Psoas muscle (tissue), 8 donors: ENCODE measurements at places on chromosomes 2 and 18. TPM values are rescaled to one million over a fixed set of nuclear protein-coding genes. Genes with fewer than 3 reads are reported as not detected.
A peak's percentile ranks its signal among the peaks of the same experiment; 100 is the strongest.

DNA sequence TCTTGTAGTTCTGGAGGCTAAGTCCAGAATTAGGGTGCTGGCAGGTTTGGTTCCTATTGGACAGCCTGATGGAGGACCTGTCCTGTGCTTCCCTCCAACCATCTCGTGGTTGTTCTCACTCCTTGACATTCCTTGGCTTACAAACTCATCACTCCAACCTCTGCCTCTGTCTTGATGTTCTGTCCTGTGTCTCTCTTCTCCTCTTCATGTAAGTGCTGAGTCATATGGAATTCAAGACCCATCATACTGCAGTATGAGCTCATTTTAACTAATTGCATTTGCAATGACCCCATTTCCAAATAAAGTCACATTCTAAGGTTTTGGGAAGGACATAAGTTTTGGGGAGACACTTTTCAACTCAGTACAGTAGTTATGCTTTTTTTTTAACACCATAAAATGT is 374.7 kb downstream of the TRIB2 start:
- H3K4me1 ChIP-seq, result no peaks in the 10 kb centered on the region
- no peaks in the 10 kb centered on the region for H3K36me3 ChIP-seq
- H3K27me3 ChIP-seq, result no peaks in the 10 kb centered on the region
- DNase-seq, result no peak
- no peak overlapping the region for H3K4me3 ChIP-seq
- no peak overlapping the region for H3K27ac ChIP-seq

DNA sequence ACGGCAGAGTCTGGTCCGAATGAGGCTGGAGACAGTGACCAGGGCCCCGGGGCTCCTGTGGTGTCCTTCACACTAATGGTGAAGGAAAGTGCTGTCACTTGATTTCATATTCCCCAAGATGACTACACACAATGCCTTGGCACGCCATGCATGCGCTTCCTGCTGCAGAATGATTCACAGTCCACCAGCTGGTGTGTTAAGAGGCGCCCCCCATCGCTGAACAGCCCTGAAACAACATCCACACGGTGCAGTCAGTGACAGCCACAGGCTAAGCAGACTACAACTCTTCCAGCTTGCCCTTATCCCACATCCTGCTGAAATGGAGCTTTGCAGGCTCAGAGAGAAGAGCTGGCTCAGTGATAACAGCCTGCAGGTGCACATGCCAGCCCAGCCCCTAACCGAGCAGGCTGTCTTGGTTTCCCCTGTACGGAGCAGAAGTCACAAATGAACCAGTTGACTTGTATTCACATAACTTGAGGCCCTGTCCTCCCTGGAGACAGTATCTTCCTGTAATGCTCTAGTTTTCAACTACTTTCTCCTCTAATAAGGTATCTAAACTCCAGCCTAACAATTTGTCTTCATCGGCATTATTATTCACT is 24.3 kb upstream of the CDH20 start:
- no peaks in the 10 kb centered on the region for H3K4me1 ChIP-seq
- no peak for DNase-seq
- H3K36me3 ChIP-seq, result no peaks in the 10 kb centered on the region
- H3K4me3 ChIP-seq, result no peak overlapping the region
- H3K27ac ChIP-seq, result no peak overlapping the region

DNA sequence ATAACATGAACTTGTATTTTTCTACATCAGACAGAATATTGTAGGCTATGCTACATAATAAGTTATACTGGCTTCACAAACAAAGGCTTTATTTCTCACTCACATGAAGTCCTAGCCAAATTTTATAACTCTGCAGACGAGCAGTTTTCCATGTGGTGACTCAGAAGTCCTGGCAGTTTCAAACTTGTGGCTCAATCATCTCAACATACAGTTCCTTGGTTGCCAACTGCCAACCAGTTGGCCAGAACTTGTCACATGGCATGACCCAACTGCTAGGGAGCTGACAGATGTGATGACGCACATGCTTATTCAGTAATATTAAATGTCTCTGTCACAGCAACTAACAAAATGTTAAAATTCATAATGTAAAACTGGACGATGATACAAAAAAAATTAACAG is 63.8 kb upstream of the ZC3H15 start:
- no peaks in the 10 kb centered on the region for H3K36me3 ChIP-seq
- H3K27ac ChIP-seq, result peak overlapping the region; percentile 62
- no peaks in the 10 kb centered on the region for H3K27me3 ChIP-seq
- peak; percentile 78 for DNase-seq
- H3K4me1 ChIP-seq, result peaks cover 13% of the 10 kb centered on the region

DNA sequence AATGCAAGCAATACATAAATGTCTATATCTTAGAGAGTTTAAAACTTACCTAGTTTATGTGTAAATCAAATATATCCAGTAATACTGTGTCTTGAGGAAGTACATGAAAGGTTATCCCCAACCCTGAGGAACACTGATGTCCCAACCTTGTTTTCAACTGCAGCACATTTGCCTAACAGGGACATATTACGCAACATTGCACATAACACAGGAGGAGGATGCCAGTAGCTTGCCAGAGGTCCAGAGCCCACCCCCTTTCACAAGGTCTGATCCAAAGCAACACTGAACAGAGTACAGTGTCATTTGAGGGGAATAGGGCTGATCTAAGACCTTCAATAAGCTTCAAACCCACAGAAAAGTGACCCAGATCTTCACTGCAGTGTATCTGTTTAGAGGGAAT is 678.5 kb downstream of the ARHGAP15 start:
- no peaks in the 10 kb centered on the region for H3K4me1 ChIP-seq
- H3K4me3 ChIP-seq, result no peak overlapping the region
- H3K36me3 ChIP-seq, result no peaks in the 10 kb centered on the region
- H3K27me3 ChIP-seq, result no peaks in the 10 kb centered on the region

DNA sequence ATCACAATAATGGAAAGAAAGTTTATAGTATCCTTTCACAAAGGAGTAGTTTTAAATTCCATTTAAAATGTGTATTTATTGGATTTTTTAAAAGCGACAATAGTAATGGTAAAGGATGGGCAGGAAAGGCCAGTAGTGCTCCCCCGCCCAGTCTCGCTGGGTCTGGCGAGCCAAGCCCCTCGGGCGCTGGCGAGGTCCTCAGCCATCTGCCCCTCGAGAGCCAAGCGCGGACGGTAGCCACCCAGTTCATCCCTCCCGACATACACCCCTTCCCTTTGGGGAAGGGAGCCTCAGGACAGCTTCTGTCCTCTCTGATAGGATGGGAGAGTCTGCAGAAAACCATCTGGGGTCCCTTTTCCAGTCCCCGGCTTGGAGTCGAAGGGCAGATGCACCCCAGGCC is 45.2 kb downstream of the BOLA3 start:
- H3K4me3 ChIP-seq, result no peak overlapping the region
- no peak for DNase-seq
- peaks cover 2% of the 10 kb centered on the region for H3K36me3 ChIP-seq
- H3K27me3 ChIP-seq, result no peaks in the 10 kb centered on the region
- H3K27ac ChIP-seq, result no peak overlapping the region
- H3K4me1 ChIP-seq, result no peaks in the 10 kb centered on the region

GRCh38 chr18:55853268-55853667 is 265.3 kb upstream of the TCF4 start:
- no peak overlapping the region for H3K4me3 ChIP-seq
- H3K27ac ChIP-seq, result no peak overlapping the region
- DNase-seq, result no peak
- H3K4me1 ChIP-seq, result no peaks in the 10 kb centered on the region
- H3K36me3 ChIP-seq, result no peaks in the 10 kb centered on the region

DNA sequence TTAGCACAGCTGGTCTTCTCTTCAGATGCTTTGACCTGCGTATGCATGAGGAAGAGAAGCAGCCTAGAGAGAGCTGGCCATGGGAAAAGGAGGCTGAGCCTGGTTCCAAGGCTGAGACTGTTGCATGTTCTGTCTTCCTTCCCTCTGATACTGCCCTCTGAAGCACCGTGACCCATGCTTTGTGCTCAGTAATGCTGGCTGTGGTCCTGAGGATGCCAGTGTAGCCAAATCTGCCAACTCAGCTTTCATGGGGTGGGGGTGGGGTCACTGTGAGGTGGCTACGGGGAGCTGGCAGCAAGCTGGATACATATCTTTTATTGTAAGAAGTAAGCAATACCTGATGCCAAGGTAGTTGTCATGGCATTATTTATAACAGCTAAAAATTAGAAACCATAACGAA is 41.5 kb downstream of the EPAS1 start:
- H3K27ac ChIP-seq, result no peak overlapping the region
- peaks cover 68% of the 10 kb centered on the region for H3K4me1 ChIP-seq
- DNase-seq, result no peak
- H3K4me3 ChIP-seq, result no peak overlapping the region
- H3K27me3 ChIP-seq, result no peaks in the 10 kb centered on the region

GRCh38 chr2:82740527-82740926 is 1718.6 kb downstream of the SUCLG1 start:
- no peak overlapping the region for H3K4me3 ChIP-seq
- no peak for DNase-seq
- no peak overlapping the region for H3K27ac ChIP-seq
- no peaks in the 10 kb centered on the region for H3K27me3 ChIP-seq
- no peaks in the 10 kb centered on the region for H3K36me3 ChIP-seq

DNA sequence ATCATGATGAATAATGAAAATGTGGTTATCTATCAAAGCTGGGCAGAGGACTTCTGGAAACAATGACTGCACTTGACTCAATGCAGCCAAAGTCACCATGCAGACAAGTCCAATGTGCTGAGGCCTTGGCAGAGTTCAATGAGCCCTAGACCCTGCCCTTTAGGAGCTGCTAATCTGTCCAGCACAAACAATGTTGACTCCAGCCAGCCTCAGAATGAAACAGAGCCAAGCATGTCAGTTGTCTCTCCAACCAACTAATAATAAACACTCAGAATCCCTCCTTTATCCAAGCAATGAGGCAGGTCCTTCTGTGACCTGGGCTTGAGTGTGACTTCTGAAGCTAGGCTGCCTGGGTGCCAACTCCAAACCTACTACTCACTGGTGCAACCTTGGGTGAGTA is 270.6 kb downstream of the BCL11A start:
- no peaks in the 10 kb centered on the region for H3K36me3 ChIP-seq
- no peak overlapping the region for H3K4me3 ChIP-seq
- peaks cover 2% of the 10 kb centered on the region for H3K27me3 ChIP-seq
- no peak for DNase-seq

- H3K27ac ChIP-seq, result peak overlapping the region; percentile 46
- H3K36me3 ChIP-seq, result no peaks in the 10 kb centered on the region
- peak overlapping the region; percentile 69 for H3K4me3 ChIP-seq
- H3K4me1 ChIP-seq, result peaks cover 10% of the 10 kb centered on the region
- peaks cover 77% of the 10 kb centered on the region for H3K27me3 ChIP-seq
Observed at GRCh38 chr2:120736624-120737339, 1.1 kb downstream of the GLI2 start.

- no peak overlapping the region for H3K4me3 ChIP-seq
- DNase-seq, result no peak
- H3K27ac ChIP-seq, result no peak overlapping the region
- no peaks in the 10 kb centered on the region for H3K4me1 ChIP-seq
- no peaks in the 10 kb centered on the region for H3K27me3 ChIP-seq
- no peaks in the 10 kb centered on the region for H3K36me3 ChIP-seq
Observed at GRCh38 chr2:184371641-184372040, 226.7 kb upstream of the ZNF804A start.

GRCh38 chr18:36672437-36673344 is 156.1 kb downstream of the TPGS2 start:
- H3K36me3 ChIP-seq, result no peaks in the 10 kb centered on the region
- DNase-seq, result peak; percentile 72
- H3K27me3 ChIP-seq, result no peaks in the 10 kb centered on the region
- peak overlapping the region; percentile 35 for H3K4me3 ChIP-seq

GRCh38 chr2:86037141-86037794 is 68.4 kb downstream of the POLR1A start:
- peaks cover 71% of the 10 kb centered on the region for H3K4me1 ChIP-seq
- no peak overlapping the region for H3K4me3 ChIP-seq
- peaks cover 6% of the 10 kb centered on the region for H3K36me3 ChIP-seq
- peak; percentile 72 for DNase-seq
- no peaks in the 10 kb centered on the region for H3K27me3 ChIP-seq

DNA sequence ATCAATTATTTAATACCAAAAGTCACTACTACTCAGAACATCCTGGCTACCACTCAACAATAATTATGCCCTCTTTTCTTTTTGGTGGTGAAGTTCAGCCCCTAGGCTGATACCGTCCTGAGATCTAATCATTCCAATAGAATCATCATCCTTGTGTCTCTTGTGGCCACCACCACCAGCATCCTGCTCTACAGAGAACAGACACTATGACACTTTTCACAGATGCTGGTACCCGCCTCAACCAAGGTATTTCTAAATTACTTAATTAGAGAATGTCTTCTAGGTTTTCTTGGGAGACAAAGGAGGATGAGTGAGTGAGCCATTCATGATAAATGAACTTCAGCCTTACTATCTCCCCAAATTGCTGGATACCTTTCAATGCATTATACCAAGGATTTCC is 60.0 kb downstream of the TDRD15 start:
- no peak overlapping the region for H3K4me3 ChIP-seq
- DNase-seq, result no peak
- H3K4me1 ChIP-seq, result no peaks in the 10 kb centered on the region

- H3K4me1 ChIP-seq, result no peaks in the 10 kb centered on the region
- no peaks in the 10 kb centered on the region for H3K27me3 ChIP-seq
Observed at GRCh38 chr2:85761-86160, 39.5 kb upstream of the FAM110C start.

GRCh38 chr18:68507781-68508180 is 207.1 kb downstream of the TMX3 start:
- no peaks in the 10 kb centered on the region for H3K4me1 ChIP-seq
- DNase-seq, result no peak
- H3K27ac ChIP-seq, result no peak overlapping the region
- H3K36me3 ChIP-seq, result no peaks in the 10 kb centered on the region
- H3K4me3 ChIP-seq, result no peak overlapping the region

DNA sequence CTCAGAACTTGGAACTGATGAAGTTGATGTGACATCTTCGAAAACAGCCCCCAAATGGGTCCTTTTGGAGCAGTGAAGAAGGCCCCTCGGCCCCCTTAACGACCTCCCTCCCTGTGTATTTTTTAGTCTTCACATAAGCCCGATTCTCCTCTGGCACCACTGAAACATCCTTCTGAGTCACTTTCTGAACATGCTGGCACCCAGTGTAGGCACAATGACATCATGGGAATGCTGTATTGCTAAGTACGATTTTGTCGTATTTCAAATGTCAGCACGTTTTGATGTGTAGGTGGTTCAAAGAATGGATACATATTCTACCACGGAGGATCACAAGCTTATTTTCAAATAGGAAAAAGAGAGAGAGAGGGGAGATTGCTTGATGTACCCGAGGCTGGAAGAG is 111.7 kb upstream of the RIOK3 start:
- H3K4me3 ChIP-seq, result no peak overlapping the region
- no peak overlapping the region for H3K27ac ChIP-seq
- no peak for DNase-seq
- H3K27me3 ChIP-seq, result no peaks in the 10 kb centered on the region

Gene CAB39
- 123 TPM for total RNA-seq

Gene HOXD9
- 4.2 TPM for total RNA-seq

Gene ITGA4
- 1.6 TPM for total RNA-seq

Gene IL1F10
- total RNA-seq, result not detected

Gene COLEC11
- total RNA-seq, result 0.40 TPM
